ENCODE measurements at places on chromosomes 5 and 9.

DNA sequence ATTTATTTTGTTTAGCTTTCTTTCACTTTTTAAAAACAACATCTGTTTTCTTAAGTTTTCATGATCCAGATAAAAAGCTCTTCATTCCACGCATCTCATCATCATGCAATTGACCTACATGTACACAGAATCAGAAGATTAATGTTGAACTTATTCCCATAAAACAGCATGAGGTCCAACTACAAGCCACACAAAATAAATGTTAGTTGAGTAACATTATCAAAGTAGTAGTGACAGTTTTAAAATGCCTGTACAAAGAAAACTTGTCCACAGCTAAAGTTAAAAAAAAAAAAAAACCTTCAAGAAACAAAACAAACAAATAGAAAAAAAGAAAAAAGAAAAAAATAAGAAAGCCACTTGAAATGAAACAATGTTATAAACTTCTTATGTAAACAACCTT lies 846.3 kb downstream of the TLE1 start:
- no peak for DNase-seq

- DNase-seq: no peak
These were observed 13.9 kb upstream of the SGCD start for GRCh38 chr5:156312897-156313694.

GRCh38 chr5:81163651-81164050 lies 69.5 kb upstream of the CKMT2 start:
- no peak for DNase-seq

- no peak for DNase-seq
These were observed 6.2 kb downstream of the ZER1 start for GRCh38 chr9:128765499-128765898.

DNA sequence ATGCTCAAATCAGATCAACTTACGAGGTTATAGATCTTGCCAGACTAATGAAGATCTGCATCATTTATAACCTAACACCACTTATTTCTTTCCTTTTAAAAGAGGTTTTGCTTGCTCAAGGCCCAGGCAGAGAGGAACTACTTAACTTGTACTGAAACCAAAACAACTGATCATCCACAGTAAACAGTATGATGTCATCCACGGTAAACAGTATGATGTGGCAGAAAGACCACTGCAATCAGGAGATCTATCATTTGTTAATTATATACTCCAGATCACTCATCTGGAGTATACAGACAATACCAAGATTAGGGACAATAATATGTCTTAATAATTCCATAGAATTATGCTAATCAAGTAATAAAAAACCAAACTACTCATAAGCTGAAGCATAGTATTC lies 116.8 kb downstream of the ADAMTS6 start:
- no peak for DNase-seq

DNA sequence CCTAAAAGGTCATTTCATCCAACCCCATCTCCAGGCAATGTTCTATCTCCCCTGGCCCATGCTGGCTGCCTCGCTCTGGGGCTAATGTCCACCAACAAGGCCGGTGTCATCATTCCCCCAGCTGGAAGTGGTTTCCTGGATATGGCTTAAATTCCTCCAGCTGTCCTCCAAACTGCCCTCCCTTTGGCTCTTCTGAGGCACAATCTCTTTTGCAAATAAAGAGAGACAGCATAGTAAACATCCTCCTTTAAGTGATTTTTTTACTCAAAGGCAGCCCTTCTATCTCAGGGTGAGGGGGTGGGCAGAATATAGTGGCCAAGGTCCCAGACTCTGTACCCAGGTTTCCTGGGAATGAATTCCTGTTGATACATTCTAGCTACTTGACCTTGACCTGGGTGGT lies 117.4 kb upstream of the PANK3 start:
- DNase-seq: no peak

GRCh38 chr5:2263763-2264162 lies 381.0 kb upstream of the IRX4 start:
- no peak for DNase-seq

DNA sequence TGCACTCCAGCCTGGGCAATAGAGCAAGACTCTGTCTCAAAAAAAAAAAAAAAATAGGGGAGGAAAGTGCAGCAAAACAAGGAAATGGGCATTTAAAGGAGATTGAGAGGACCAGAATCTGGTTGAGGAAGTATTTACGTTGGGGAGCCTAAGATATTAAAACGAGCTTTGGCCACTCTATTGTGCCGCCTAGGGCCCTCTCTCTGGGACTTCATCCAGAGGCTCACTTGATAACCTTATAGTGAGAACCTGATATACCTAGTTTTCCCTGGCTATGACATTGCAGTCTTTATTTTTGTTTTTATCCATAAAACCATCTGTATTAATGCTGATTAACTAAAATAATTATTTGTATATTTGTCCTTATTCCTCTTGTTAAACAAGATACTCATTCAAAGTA lies 213.6 kb downstream of the SAXO1 start:
- DNase-seq: no peak

DNA sequence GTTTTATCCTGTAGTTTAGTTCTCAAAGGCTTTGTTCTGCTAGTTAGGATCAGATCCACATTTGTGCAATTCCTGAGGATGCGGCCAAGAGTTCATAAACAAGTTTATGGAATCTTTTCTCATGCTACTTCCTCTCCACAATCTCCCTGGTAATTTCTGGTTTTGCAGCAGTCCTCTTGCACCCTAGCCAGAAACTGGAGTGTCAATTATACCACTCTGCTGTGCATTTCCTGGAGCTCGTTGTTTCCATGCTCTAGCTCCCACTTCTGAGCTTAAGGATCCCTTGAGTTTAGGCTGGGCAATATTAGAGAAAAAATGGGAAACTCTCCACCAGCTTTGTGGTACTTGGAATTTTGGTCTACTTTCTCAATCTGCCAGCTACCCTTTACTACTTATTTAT lies 474.7 kb downstream of the DIRAS2 start:
- DNase-seq: no peak

DNA sequence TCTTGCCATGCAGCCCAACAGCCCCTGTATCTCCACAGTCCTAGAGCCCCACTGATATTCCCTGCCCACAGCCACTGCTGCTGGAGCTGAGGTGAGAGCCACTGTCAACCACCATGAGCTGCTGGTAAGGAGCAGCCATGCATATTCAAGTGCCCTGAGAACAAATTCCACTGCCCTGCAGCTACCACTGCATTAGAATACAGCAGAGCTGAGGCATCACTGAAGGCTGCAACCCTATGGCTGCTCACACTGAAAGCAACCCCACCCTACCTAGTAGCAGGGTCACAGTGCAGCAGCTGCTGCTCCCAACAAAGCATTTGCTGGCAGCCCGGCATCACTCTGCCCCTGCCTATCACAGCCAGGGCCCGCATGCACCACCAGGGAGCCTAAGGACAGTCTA lies 68.6 kb downstream of the SKIC3 start:
- no peak for DNase-seq

- no peak for DNase-seq
These were observed 158.9 kb downstream of the PCSK5 start for GRCh38 chr9:76049341-76049740.

GRCh38 chr9:24413651-24414050 lies 132.0 kb downstream of the IZUMO3 start:
- DNase-seq: no peak

GRCh38 chr9:130756455-130757152 lies 63.0 kb downstream of the EXOSC2 start:
- no peak for DNase-seq

- DNase-seq: no peak
These were observed 15.5 kb downstream of the IGIP start for GRCh38 chr5:140141241-140141640.

GRCh38 chr5:133957591-133957990 lies 10.8 kb downstream of the C5orf15 start:
- no peak for DNase-seq

- DNase-seq: no peak
These were observed 34.5 kb upstream of the MED27 start for GRCh38 chr9:132114102-132114707.

- no peak for DNase-seq
These were observed 262.7 kb downstream of the PARP8 start for GRCh38 chr5:50929174-50929573.

GRCh38 chr5:9894571-9895301 lies 264.6 kb upstream of the TAS2R1 start:
- DNase-seq: no peak

DNA sequence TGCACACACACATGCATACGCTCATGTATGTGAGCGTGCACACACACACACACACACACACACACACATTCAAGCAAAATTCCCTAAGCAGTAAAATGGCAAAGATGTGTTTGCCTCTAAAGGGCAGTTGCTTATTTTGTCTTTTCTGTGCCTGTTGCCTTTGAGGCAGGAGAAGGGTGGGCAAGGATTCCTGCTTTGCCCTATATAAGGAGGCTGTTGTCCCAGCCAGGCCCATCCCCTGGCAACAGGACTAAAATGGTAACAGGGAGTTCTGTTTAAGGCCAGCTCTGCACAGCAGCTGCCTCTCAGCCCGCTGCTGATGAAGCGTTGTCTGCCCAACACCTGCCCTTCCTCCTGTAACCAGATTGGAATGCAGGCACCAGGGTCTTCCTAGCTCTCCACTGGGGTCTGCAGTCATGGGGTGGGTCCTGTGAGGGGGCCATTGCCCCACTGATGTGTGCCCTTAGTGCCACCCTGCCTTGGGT lies 64.4 kb downstream of the PPARGC1B start:
- no peak for DNase-seq

Measured in natural killer cell treated with Interleukin-12 subunit alpha and Interleukin-12 subunit beta and Interleukin-15 and Interleukin-18, amount 100 ng/mL, for 72 hours (primary cell).